ENCODE measurements at places on chromosomes 5 and 9. TPM values are rescaled to one million over a fixed set of nuclear protein-coding genes. Genes with fewer than 3 reads are reported as not detected.

- DNase-seq = no peak
Measured at GRCh38 chr9:89489548-89490530, 8.1 kb downstream of the SEMA4D start.

Gene CCL27
- 0.35 TPM for total RNA-seq

- no peak for DNase-seq
Measured at GRCh38 chr9:131481441-131482342, 21.0 kb upstream of the POMT1 start.

- no peak for DNase-seq
Measured at GRCh38 chr5:568809-569208, 43.3 kb upstream of the CEP72 start.

- no peak for DNase-seq
Measured at GRCh38 chr5:126348855-126349635, 74.2 kb upstream of the GRAMD2B start.

DNA sequence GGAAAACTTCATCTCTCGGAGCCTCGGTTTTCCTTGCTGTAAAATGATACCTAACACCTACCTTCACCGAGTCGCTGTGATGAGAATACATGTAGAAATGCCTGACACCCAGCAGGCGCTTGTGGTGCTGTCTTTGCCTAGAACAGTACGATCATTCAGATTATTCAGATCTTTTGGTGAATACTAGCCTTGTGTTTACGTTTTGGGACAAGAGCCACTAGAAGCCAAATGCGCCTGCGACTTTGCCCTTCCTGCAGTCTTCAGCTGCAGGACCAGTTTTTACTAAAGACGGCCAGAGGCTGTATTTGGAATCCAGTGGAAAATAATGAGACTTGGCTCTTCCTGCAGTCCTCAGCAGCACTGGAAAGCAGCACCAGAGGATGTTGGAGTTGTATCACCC is 189.6 kb downstream of the TRIO start:
- DNase-seq = no peak

Gene ACTBL2
- not detected for total RNA-seq

DNA sequence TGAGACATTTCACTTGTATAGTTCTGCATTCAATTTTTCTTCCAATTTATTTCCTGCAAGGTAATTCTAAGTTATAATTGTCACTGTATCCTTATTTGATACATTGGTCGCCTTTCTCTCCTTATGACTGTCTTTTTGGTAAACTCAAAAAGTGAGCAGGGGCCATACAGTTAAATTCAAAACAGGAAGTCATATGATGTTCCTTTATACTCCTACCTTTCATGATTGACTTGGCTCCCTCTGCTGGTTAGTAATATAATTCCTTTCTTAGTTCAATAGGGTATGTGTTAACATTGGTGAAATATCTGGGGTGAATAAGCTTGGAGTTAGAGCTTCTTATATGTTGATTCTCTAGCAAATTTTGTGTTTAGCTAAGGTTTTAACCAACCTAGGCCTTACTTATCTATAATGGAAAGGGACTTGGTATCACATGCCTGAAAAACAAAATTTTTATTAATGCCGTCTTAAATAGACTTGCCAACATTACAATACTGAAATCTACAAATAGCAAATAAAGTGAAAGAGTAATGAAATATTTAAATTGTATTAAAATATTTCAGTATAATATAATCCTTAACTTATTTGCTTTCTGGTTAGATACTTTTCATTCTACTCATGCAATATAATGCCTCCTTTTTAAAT is 6.0 kb upstream of the NIPBL start:
- no peak for DNase-seq

Gene BNC2
- 0.18 TPM for total RNA-seq

Gene DNLZ
- 43.0 TPM for total RNA-seq

- no peak for DNase-seq
Measured at GRCh38 chr9:136089697-136090045, 5.4 kb downstream of the NACC2 start.

- DNase-seq = no peak
Measured at GRCh38 chr5:79962575-79963222, 28.4 kb downstream of the MTX3 start.

GRCh38 chr5:159101685-159102084 is 2.0 kb upstream of the EBF1 start:
- DNase-seq = no peak

Data from CD8-positive, alpha-beta memory T cell (primary cell).